Kidney tubule cell (primary cell): ENCODE measurements at places on chromosomes 5 and 9.

- DNase-seq, result peak; percentile 91
Measured at GRCh38 chr9:35001803-35002502, 12.4 kb downstream of the DNAJB5 start.

DNA sequence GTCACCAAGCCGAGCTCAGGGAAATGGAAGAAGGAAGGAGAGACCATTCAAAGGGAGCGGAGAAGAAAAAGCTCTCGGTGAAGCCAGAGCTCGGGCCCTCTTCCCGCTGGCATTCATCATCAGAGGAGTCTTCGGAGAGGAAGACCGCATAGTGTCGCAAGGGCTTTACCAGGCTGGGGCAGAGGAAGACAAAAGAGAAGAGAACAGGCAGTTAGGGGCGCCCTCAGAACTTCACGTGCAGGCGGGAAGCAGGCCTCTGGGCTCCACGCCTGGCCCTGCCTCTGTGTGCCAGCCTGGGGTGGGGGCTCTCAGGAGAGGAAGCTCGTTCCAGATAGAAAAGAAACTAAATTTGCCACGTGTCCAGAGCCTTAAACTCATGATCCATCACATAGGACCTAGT lies 31.7 kb downstream of the CRB2 start:
- DNase-seq, result no peak

DNA sequence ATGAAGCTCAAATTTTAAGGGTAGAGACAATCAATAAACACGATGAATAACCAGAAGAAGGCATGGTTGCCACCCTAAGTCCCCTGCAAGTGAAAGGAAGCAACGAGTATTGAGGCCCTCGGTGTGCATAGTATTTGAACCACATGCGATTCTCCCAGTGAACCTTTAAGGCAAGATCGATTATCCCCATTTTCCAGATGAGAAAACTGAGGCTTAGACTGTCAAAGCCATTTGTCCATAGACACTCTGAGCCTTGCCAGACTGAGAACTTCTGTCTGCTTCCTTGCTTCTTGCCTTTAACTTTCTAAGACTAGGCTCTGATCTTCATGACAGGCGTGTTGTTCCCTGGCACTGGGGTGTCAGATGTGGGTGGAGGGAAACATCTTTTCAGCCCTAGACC lies 58.2 kb downstream of the COL27A1 start:
- DNase-seq, result no peak

DNA sequence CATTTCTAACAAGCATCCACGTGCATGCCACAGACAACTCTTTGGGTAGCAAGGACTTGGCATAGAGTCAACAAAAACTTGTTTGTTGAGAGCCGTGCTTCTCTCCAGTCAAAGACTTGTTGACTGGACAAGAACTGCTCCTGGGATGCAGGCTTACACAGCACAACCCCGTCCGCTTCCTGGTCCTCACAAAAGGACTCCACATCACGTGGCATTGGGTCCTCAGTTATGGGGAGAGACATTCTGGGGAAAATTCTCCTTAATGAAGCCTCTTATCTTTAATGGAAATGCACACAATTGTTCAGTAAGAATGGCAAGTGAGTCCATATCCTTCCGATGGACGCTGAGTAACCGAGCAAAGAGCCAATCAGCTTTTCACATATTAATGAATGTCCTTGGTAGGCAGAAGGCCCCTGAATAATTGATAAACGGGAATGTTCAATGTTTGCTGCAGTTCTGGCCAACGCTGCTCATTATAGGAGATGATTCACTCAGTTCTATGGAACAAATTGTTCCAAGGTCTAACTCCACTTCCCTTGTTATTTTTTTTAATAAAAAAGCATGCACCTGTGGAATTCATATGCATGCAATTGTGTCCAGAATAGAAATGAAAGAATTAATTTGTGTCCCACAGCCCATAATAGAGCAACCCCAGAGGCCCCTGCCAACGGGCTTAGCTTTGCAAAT lies 97.0 kb upstream of the ZNF366 start:
- no peak for DNase-seq

GRCh38 chr5:6236170-6236793 lies 142.1 kb downstream of the MED10 start:
- no peak for DNase-seq

GRCh38 chr5:170651604-170652277 lies 131.8 kb upstream of the GABRP start:
- peak; percentile 17 for DNase-seq

DNA sequence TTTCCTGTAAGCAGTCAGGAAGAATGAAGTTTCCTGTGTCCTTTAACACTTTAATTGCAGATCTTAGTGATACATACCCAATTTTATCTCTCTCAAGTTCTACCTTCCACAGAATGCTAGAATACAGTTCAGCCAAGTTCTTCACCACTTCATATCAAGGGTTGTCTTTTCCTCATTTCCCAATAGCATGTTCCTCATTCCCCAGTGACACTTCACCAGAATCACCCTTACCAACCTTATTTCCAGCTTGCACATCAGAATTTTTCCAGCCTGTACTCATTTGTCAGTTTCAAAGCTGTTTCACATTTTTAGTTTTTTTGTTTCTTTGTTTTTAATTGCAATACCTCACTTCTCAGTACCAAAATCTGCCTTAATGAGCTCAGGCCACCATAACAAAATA lies 126.1 kb downstream of the ESM1 start:
- DNase-seq, result no peak

GRCh38 chr5:157912621-157913325 lies 53.8 kb upstream of the CLINT1 start:
- DNase-seq, result peak; percentile 51

DNA sequence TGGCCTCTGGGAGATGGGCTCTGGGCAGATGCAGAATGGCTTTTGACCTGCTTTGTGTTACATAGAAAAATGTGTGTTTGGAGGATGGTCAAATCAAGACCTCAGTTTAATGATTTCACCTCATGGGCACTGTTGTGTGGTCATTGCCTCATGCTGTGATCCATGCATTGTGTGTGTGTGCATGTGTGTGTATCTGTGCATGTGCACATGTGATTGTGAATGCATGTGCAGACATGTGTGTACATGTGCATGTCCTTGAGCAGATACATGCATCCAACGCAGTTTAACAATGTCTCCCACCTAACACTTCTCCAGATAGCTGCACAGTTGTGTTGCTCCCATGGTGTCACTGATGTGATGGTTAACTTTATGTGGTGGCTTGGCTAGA lies 40.1 kb upstream of the S1PR3 start:
- no peak for DNase-seq

DNA sequence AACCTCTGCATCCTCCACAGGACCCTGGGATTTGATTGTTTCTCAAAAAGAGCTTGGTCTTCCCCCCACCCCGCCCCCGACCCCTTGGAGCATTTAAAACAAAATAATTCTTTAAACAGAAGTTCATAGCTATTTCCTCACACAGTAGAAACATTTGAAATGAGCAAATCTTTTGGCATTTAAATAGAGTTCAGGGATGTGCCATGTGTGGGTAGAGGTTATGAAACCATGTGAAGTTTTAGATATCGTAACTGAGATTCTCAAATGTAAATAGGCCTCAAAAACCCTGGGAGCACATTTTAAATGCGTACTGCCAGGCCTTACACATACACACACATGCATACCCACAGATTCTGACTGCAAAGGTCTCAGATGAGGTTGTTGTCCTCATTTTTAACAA lies 66.5 kb downstream of the EPB41L4B start:
- DNase-seq, result peak; percentile 9

- peak; percentile 13 for DNase-seq
Measured at GRCh38 chr9:122367774-122368460, 2.9 kb upstream of the PTGS1 start.

DNA sequence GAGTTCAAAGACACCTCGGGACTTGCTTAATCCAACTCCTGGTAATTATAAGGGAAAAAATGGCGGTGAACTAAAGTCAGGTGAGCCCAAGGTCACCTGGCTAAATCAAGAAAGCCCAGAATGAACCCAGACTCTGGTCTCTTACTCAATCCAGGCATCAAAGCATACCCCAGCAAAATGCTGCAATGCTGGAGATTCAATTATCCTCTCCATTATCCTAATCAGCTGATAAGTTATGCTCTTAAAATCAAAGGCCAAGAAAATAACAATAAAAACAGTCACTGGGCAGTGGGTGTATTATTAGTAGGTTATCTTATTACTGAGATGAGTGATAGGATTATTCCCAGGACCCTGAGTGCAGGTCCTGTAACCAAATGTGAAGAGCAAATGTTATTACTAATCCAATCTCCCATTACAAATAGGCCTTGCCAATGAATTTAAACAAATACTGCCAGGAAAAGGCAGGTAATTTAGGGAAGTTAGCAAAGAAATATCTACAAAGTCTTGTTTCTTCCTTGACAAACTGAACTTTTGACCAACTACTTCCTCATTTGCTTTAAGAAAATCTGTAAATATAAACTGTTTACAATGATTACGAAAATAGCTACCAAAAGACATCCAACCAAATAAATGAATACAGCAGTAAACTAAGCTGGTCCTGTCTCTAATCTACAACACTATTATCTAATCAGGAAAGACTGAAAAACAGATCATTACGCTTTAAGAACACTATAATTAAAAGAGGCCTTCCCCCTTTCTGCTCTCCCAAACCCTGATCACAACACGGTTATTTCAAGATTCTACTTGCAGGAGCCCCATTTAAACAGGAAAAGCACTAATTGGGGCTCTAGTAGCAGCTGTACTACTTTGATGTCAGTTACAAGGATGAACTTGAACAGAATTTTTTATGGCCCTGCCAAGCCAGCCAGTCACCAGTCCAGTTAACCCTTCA lies 103.2 kb downstream of the MED27 start:
- DNase-seq, result no peak

GRCh38 chr5:124596595-124597421 lies 149.6 kb downstream of the ZNF608 start:
- peak; percentile 97 for DNase-seq

GRCh38 chr5:126234563-126235195 lies 188.5 kb upstream of the GRAMD2B start:
- peak; percentile 64 for DNase-seq

DNA sequence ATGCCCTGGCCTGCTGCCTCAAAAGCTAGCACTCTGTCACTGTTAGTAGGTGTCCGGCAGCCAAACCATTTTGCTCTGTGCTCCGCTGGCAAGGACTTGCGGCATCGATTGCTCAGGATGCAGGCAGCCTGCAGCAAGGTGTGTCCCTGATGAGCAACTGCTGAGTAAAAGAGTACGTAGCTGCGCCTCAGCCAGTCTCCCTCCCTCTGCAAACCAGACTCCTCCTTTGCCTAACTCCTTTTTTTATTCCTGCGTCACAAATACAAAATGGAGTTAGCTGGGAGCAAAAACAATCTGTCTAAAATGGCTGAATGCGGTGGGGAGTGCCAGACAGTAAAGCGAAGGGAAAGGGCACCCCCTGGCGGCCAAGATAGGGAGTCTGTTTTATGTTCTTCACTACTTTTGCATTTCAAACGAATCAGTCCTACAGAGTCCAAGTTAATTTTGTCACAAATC lies 61.1 kb downstream of the DIAPH1 start:
- DNase-seq, result peak; percentile 93

- peak; percentile 47 for DNase-seq
Measured at GRCh38 chr9:113350107-113350661, 843 bp downstream of the BSPRY start.

GRCh38 chr9:4126996-4127395 lies 172.9 kb downstream of the GLIS3 start:
- peak; percentile 34 for DNase-seq

GRCh38 chr9:91532325-91532724 lies 108.7 kb upstream of the NFIL3 start:
- peak; percentile 39 for DNase-seq

DNA sequence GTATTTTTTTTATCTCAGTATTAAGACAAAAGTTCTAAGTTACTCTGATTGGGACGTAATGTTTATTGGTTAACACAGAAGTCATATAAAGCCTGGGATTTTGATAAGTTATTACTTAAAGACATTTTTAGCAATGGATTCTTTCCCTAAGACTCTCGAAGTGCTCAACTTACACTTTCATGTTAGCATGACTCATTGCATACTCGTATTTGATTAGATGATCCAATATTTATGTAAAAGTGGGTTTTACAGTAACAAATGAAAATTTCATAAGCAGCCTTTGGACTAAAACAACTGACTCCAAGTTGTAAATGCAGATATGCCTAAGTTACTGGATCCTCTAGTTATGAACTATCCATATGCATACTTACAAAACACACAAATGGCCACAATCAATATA lies 567.7 kb upstream of the NUDT12 start:
- no peak for DNase-seq

DNA sequence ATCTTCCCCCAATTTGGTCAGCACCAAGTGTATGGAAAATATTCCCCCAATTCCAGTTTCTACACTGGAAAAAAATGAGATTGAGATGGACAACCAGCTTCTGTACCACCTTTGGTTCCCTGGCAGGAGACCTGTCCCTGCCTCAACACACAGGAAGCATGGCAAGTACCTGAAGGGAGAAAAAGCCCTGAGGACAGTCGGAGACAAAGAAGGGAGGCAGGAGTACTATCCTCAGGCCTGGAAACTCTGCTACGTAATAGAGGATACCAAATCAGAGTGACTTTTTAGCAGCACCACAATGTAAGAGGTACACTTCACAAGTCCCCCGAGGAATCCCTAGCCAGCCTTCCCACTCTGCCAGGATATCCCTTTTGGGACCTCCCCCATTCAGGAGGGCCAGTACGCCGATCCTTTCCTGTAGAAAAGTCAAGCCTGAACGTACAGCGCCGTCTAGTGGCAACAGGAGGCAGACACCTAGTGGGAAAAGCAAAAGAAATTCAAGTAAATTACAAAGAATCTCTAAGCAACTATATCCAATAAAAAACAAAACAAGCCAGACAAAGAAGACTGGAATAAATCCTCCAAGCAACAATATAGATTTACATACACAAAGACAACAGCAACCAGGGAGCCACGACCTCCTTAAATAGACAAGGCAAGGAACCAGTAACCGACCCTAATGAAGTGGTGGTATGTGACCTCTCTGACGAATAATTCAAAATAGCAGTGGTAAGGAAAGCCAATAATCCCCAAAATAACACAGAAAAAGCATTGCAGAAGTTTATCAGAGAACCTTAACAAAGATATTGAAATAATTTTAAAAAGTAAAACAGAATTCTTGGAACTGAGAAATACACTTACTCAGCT lies 63.3 kb upstream of the SLCO6A1 start:
- peak; percentile 58 for DNase-seq

- no peak for DNase-seq
Measured at GRCh38 chr9:20394969-20395368, 227.3 kb downstream of the MLLT3 start.

GRCh38 chr9:125763394-125763801 lies 16.2 kb downstream of the PBX3 start:
- DNase-seq, result no peak

GRCh38 chr9:80507611-80508010 lies 935.8 kb downstream of the TLE4 start:
- no peak for DNase-seq

DNA sequence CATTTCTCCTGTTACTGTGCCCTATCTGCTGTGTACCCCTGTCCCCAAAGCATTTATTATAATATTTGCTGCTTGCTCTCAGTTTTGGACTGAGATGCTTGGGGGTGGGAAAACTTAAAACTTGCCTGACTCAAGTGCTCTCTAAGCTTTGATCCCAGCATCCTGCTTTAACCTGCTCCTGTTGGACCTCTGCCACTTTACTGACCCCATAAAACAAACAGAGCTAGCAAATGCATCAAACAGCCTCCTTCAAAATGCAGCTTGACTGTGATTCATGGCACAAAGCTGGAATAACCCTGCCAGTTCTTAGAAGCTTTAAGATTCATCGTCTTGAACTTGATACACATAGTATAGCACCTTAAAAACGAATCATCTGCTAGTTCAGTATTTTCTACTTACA lies 212.5 kb downstream of the DEPDC1B start:
- peak; percentile 19 for DNase-seq
